Naive thymus-derived CD8-positive, alpha-beta T cell (primary cell): ENCODE measurements at places on chromosomes 5 and 9. TPM values are rescaled to one million over a fixed set of nuclear protein-coding genes. Genes with fewer than 3 reads are reported as not detected.

DNA sequence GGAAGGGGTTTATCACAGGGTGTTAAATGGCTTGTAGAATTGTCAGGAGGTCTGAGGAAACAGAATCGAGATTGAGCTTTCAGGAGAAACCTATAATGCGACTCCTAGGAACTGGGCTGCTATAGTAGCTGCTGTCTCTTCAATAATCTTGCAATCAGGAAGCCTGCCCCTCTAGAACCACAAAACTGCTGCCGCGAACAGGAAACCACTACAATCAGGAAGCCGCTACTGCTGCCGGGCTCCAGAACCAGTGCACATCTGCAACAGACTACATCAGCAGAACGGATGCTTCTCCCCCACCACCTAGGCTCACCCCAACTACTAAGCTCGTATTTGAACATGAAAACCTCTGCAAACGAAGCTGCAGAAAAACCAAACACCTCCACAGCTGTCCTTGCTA is 31.6 kb downstream of the TNFSF8 start:
- no peaks in the 10 kb centered on the region for H3K27me3 ChIP-seq
- no peak overlapping the region for H3K27ac ChIP-seq
- peak; percentile 91 for DNase-seq
- peaks cover 24% of the 10 kb centered on the region for H3K4me1 ChIP-seq

DNA sequence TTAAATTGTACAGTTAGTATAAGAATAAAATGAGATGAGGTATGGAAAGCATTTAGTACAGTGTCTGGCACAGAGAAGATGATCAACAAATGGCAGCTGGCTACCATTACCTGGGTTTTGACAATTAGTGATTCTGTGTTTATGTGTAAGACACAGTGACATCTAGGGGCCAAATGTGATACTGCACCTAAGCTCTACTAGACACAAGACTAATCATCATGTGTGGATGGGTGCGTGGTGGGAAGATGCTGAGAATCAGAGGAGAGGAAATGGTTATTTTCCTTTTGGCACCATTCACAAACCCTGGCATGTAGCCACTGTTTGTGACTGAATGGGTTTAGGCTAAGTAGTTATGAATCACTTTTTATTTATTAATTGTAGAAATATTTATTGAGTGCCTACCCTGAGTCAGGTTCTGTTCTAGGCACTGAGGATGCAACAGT is 109.8 kb upstream of the TBC1D2 start:
- DNase-seq, result no peak
- no peak overlapping the region for H3K27ac ChIP-seq
- peaks cover 14% of the 10 kb centered on the region for H3K36me3 ChIP-seq
- H3K27me3 ChIP-seq, result peaks cover 9% of the 10 kb centered on the region
- no peak overlapping the region for H3K4me3 ChIP-seq
- H3K4me1 ChIP-seq, result no peaks in the 10 kb centered on the region

GRCh38 chr9:36934478-36935065 is 99.5 kb downstream of the PAX5 start:
- no peak overlapping the region for H3K27ac ChIP-seq
- no peaks in the 10 kb centered on the region for H3K4me1 ChIP-seq
- no peak overlapping the region for H3K4me3 ChIP-seq
- DNase-seq, result no peak
- peaks cover 21% of the 10 kb centered on the region for H3K27me3 ChIP-seq
- peaks cover 5% of the 10 kb centered on the region for H3K36me3 ChIP-seq

GRCh38 chr9:114559830-114560513 is 27.6 kb upstream of the ATP6V1G1 start:
- H3K4me1 ChIP-seq, result no peaks in the 10 kb centered on the region
- H3K36me3 ChIP-seq, result peaks cover 5% of the 10 kb centered on the region
- DNase-seq, result no peak
- H3K4me3 ChIP-seq, result no peak overlapping the region
- peaks cover 23% of the 10 kb centered on the region for H3K27me3 ChIP-seq

- peaks cover 7% of the 10 kb centered on the region for H3K27me3 ChIP-seq
- no peak for DNase-seq
- H3K4me3 ChIP-seq, result no peak overlapping the region
- no peaks in the 10 kb centered on the region for H3K4me1 ChIP-seq
- H3K27ac ChIP-seq, result no peak overlapping the region
These were observed 13.0 kb upstream of the FAM240B start for GRCh38 chr9:38732885-38733284.

- no peak overlapping the region for H3K27ac ChIP-seq
- DNase-seq, result peak; percentile 68
- H3K27me3 ChIP-seq, result no peaks in the 10 kb centered on the region
- no peak overlapping the region for H3K4me3 ChIP-seq
These were observed 3.0 kb upstream of the HRCT1 start for GRCh38 chr9:35903049-35903448.

- no peaks in the 10 kb centered on the region for H3K4me1 ChIP-seq
- DNase-seq, result no peak
- no peak overlapping the region for H3K27ac ChIP-seq
- peaks cover 66% of the 10 kb centered on the region for H3K36me3 ChIP-seq
- no peaks in the 10 kb centered on the region for H3K27me3 ChIP-seq
These were observed 24.2 kb upstream of the CAMLG start for GRCh38 chr5:134714120-134714519.

DNA sequence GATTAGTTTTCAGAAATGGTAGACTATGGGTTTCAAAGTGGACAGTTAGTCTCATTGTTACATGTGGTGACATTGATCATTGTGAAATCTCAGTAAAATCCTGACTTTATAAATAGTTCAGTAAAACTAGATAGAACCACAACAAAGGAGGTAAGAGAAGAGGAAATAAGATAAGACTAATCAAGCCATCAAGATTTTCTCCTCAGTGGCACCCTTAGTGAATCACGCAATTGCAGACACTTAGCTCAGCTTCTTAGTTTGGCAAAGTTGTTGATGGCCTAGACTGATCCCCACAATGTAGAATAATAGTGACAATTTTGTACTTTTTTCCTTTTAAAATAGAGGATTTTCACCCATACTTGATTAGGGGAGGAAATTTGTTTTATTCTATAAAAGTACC is 426.7 kb upstream of the ITGA1 start:
- no peak for DNase-seq
- no peaks in the 10 kb centered on the region for H3K36me3 ChIP-seq
- no peak overlapping the region for H3K27ac ChIP-seq
- no peaks in the 10 kb centered on the region for H3K4me1 ChIP-seq
- H3K4me3 ChIP-seq, result no peak overlapping the region

TAF11L5 gene
- not detected for total RNA-seq

C9 gene
- total RNA-seq, result not detected

MACIR gene
- total RNA-seq, result 1.8 TPM
